Suprapubic skin (tissue), 4 donors: ENCODE measurements at places on chromosomes 3 and 15. TPM values are rescaled to one million over a fixed set of nuclear protein-coding genes. Genes with fewer than 3 reads are reported as not detected.

ADAMTS17 gene
- total RNA-seq: 5.0 TPM

MAGEF1 gene
- total RNA-seq: 16.8 TPM

DNA sequence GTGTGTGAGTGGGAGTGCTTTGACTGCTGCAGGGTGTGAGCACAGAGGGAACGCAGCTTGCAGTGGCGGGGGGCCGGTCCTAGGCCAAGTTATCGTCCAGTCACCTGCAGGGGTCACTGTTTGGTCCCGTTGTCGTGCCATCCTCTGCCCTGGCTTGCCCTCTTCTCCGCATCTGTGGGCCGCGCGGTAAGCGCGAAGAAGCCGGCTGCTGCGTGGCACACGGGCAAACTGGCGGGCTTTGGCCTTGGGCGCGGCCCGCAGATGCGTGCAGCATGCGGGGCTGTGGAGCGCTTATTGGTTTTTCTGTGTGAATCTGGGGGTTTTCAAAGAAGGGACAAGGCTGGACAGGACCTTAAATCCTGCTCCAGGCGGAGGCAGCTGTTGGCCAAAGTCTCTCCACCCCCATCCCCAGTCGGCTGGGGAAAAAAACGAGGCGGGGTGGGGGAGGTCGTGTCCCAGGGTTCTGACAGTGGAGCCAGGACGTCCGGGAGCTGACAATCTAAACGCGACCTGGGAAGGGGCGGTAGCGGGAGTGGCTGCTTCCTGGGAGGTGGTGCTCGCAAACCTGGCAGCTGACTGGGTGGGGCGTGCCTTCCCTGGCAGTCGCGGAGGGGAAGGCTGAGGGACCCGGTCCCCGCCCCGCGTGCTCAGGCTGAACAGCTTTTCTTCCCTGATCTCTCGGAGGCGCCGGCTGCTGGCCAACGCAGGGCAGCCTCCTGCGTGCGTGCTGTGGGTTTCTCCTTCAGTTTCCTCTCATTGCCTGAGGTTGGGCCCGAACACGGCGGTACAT, 39.7 kb upstream of the VEPH1 start:
- DNase-seq: peak; percentile 91

POTEB3 gene
- not detected for total RNA-seq

DNA sequence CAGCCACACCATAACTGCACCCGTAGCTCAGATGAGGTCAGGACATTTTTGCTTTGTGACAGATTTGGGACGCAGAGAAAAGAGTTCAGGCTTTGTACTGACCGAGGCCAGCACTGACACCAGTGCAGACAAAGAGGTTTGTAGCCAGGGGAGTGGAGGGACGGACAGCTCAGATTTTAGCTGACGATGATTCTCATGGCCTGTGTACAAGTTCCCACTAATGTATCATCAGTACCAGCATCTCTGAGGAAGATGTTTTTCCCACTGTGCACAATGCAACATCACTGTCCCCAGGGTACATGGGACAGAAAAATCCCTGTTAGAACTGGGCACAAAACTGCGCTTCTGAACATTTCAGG, 112.7 kb downstream of the SLCO3A1 start:
- DNase-seq: no peak

GRCh38 chr3:153626158-153626557, 464.1 kb downstream of the RAP2B start:
- DNase-seq: no peak

COPB2 gene
- total RNA-seq: 50.2 TPM

GRCh38 chr3:132569153-132569552, 27.9 kb upstream of the ACKR4 start:
- DNase-seq: no peak

- no peak for DNase-seq
Observed at GRCh38 chr3:159733194-159733860, 255.3 kb upstream of the IL12A start.

DNA sequence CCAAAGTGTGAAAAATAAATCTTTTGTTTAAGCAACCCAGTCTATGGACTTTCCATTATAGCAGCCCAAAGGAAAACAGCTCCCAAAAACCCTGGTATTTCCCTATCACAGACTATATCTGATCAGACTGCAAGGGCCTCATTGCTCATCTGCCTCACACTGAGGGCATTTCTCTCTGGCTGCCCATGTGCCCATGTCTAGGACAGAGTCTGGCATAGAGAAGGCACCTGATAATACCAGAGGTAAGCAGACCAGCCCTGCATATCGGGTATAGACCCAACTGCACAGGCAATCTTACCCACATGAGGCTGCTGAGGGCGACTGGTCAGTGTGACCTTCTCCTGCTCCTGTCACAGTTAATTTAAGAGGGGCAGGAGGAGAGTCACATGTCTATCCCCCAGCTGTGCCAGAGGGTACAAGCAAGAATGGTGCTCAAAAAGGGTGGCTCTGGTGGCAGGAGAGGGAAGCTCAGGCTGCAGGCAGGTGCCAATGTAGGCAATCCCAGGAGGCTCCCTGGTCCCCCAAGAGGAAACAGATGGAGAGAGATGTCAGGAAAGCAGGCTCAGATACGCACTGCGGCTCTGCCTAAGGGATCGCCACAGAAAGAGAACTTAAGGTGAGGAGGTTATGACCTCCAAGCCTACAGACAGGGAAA, 3.1 kb downstream of the CSRNP1 start:
- DNase-seq: no peak

- no peak for DNase-seq
Observed at GRCh38 chr15:48279608-48280007, 51.6 kb upstream of the DUT start.

GRCh38 chr15:83855956-83856355, 202.0 kb downstream of the ADAMTSL3 start:
- DNase-seq: no peak

DNA sequence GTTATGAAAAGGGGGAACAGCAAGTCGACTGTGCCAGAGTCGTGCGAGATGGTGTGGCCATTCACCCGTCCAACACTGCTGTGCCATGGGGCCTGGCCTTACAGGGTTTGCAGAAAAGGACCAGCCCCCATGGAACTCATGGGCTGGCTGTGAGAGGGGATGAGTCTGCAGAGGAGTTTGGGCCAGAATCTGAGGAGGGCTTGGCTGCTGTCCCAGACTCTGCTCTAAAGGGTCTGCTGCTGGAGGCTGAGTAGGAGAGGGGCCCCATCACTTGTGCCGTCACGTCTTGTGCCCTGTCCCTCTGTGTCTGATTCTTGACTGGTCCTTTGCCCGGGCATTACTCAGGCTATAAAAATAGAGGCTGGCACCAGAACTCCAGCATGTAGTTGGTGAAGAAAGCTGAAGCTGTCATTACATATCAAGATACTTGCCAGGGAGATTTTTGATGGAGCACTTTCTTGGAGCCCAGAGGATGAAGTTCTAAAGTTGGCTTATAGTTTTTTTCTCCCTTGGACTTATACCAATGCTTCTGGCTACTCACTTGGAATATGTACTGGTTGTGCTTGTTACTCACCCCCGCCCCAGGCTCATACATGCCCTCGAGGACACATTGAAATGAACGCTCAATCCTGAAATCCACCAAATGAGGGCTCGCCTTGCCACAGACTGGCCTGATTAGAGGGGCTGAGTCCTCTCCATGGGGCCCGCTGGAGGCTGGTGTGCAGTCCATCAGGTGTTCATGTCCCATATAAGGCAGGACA, 10.2 kb downstream of the PXYLP1 start:
- DNase-seq: no peak

ZDHHC19 gene
- not detected for total RNA-seq

ZNF660 gene
- total RNA-seq: 0.93 TPM

- DNase-seq: no peak
Observed at GRCh38 chr3:111667170-111667569, 72.0 kb upstream of the ZBED2 start.

GRCh38 chr3:33372218-33373081, 67.8 kb downstream of the UBP1 start:
- no peak for DNase-seq

GP9 gene
- not detected for total RNA-seq

GRCh38 chr3:146953511-146953981, 348.4 kb upstream of the PLSCR5 start:
- DNase-seq: no peak

GRCh38 chr15:98787936-98788757, 139.8 kb downstream of the IGF1R start:
- DNase-seq: no peak

DNA sequence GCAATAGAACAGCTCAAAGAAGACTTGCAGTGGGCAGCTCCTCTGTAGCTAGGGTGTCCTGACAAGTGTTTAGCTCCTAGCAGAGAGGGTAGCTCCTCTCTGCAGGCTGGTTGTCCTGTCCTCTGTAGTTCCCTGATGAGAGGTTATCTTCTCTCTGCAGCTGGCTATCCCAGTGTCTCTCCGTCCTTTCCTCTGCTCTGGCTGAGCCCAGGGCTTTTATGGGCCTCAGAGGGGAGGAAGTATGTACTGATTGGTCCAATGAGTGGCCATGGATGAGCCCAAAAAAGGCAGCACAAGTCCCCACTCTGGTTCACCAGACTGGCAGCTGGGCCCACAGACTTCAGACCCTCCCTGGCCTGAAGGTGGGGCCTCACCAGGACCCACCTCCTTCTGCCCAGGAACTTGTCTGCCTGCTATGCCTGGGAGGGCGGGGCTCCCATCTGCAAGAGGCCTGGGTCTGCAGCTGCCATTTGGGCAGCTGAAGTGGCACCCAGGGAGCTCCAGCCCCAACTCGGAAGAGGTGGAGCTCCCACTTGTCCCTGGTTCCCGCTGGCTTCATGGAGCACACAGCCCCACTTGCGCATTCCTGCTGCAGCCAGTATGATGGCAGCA, 27.2 kb upstream of the MEX3B start:
- DNase-seq: no peak

GRCh38 chr3:188507244-188507720, 353.3 kb downstream of the LPP start:
- DNase-seq: no peak

- no peak for DNase-seq
Observed at GRCh38 chr3:38253704-38254103, 11.9 kb upstream of the SLC22A13 start.

GRCh38 chr15:91219206-91219605, 119.1 kb downstream of the SV2B start:
- DNase-seq: no peak

DNA sequence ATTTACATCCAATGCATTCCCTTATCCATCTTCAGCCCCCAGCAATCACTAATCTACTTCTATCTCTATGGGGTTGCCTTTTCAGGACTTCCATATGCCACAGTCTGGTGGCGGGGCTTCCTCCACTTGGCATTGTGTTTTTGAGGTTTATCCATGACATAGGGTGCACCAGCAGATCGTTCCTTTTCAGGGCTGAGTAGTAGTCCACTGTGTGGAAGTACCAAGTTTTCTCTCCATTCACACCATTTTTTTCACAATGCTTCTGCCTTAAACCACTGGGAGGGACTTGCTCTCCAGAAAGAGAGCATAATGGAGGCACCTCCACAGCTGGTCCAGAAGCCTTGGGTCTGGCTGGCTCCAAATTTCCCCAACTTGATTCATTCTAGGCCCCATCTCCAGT, 144.0 kb upstream of the IQSEC1 start:
- no peak for DNase-seq

DNA sequence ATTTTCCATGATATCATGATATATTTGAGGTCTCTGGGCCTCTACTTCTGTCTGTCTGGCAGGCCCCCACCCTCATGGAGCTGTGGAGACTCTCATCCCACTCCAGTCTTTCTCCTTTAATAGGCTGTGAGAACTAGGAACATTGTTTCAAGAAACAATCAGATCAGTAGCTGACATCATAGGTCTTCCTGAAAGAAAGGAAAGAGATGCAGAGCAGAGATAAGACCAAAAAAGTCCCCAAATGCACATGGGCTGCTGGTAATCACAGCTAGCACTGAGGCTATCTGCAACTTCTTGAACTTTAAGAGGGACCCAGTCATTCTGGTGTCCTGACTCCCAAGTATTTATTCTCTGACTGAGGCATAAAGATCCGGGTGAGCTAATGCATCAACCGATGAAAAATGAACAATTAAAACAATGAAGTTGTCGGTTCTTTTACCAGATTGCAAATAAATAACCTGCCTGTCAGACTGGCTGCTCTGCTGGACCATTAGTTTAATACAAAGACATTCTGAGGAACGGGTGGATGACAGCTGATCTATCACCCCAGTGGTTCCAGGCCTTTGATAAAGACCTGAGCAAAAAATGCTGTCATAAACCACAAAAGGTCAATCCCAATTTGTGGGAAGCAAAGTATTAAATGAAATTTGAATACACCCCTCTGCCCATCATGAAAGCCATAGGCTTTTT, 780.8 kb upstream of the GOLIM4 start:
- DNase-seq: no peak

ACKR4 gene
- total RNA-seq: 2.8 TPM

TMEM212 gene
- not detected for total RNA-seq

GRCh38 chr15:28993720-28994053, 107.9 kb downstream of the APBA2 start:
- no peak for DNase-seq

GRCh38 chr3:149007567-149008257, 16.4 kb downstream of the GYG1 start:
- DNase-seq: no peak

CLSTN2 gene
- 14.1 TPM for total RNA-seq

GRCh38 chr3:128950223-128950938, 43.5 kb downstream of the CFAP92 start:
- DNase-seq: peak; percentile 50

SCAANT1 gene
- not detected for total RNA-seq

- no peak for DNase-seq
Observed at GRCh38 chr3:156620260-156620659, 54.1 kb upstream of the TIPARP start.
